ENCODE measurements at places on chromosomes 1 and 21. TPM values are rescaled to one million over a fixed set of nuclear protein-coding genes. Genes with fewer than 3 reads are reported as not detected.

The TRAF3IP3 gene
- 0.34 TPM for polyA plus RNA-seq

The EFNA3 gene
- polyA plus RNA-seq: 1.9 TPM

The PTPRC gene
- 0.65 TPM for polyA plus RNA-seq

The ZNF281 gene
- polyA plus RNA-seq: 3.1 TPM

The LCA5L gene
- 1.1 TPM for polyA plus RNA-seq

The AKR7A3 gene
- polyA plus RNA-seq: not detected

- DNase-seq: no peak
Measured at GRCh38 chr1:170520601-170521000, 11.4 kb upstream of the GORAB start.

DNA sequence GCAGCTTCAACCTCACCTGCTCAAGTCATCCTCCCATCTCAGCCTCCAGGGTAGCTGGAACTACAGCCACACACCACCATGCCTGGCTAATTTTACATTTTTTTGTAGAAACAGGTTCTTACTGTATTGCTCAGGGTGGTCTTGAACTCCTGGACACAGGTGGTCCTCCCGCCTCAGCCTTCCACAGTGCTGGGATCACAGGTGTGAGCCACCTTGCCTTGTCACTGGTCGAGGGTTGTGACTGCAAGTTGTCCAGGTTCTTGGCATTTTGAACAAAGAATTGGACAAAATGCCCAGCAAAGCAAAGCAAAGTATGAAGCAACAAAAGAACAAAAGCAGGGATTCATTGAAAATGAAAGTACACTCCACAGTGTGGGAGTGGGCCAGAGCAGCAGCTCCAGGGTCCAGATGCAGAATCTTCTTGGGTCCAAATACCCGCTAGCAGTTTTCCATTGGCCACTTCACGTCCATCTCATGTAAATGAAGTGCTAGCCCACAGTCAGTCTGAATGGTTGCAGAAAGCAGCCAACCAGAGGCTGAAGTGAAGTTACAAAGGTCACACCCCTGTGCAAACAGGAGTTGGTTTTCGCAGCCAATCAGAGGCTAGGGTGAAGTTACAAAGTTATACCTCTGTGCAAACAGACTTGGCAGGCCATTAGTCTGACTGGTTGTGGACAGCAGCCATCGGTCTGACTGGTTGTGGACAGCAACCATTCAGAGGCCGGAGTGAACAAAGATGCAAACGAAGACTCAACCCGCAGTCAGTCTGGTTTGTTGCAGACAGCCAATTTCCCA lies 109.5 kb upstream of the KIF26B start:
- DNase-seq: no peak

GRCh38 chr1:3049905-3050304 lies 19.1 kb upstream of the PRDM16 start:
- no peak for DNase-seq

GRCh38 chr1:231603598-231604275 lies 22.9 kb upstream of the DISC1 start:
- DNase-seq: no peak

DNA sequence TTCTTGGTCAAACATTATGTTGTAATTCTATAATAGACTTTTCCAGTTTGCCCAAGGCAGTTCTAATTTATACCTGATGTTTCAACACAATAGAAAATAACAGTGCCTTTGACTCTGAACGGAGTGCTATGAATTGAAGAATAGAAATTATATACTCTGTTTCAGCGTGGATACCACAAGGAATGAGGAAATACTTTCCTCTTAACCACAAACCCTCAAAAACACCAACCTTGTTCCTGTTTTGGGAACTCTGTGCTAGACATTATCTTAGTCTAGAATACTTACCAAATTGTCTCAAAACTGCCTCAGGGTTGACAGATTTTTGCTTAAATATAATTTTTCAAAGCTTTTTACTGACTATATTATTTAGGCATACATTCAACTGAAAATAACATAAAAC lies 1629.3 kb downstream of the MRPL39 start:
- no peak for DNase-seq

- DNase-seq: no peak
Measured at GRCh38 chr1:155940993-155941844, at the start of gene RXFP4. TSS of gene RXFP4 (plus strand) at chr1:155941638. CDS start at chr1:155941710, 72 bp downstream.

DNA sequence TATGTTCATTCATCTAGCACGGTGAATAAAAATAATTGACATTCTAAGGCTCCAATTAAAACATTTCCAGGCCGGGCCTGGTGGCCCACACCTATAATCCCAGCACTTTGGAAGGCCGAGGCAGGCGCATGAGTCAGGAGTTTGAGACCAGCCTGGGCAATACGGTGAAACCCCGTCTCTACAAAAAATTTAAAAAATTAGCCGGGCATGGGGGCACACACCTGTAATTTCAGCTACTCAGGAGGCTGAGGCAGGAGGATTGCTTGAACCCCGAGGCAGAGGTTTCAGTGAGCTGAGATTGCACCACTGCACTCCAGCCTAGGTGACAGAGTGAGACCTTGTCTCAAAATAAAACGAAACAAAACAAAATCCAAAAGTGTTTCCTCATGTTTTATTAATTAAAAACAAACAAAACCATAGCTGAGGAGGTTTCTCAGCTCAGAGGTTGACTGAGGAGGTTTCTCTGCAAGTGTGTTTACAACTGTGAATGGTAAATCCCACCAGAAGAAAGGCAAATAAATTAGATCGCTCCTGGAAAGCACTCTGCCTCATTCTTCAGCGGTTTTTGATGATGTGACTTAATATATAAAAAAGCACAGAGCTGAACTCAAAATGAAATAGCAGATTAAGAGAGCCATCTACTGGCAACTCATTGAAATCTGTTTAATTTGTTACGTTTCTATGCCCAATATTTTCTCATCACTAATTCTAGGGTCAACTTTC lies 37.7 kb upstream of the ATG4C start:
- DNase-seq: no peak

GRCh38 chr21:44285138-44285992 lies at the start of gene AIRE:
TSS of gene AIRE (plus strand) at chr21:44285876. CDS start at chr21:44286007, 131 bp downstream.
- DNase-seq: peak; percentile 26

GRCh38 chr1:27383039-27383605 lies at the start of gene CD164L2:
TSS of gene CD164L2 (minus strand) at chr1:27383333. CDS start at chr1:27383239, 94 bp downstream.
- DNase-seq: no peak

- no peak for DNase-seq
Measured at GRCh38 chr21:35609263-35609662, 451.1 kb downstream of the SETD4 start.

GRCh38 chr1:9699361-9699760 lies 47.8 kb downstream of the PIK3CD start:
- no peak for DNase-seq

GRCh38 chr1:21587602-21587953 lies 78.4 kb downstream of the ALPL start:
- no peak for DNase-seq

GRCh38 chr1:214901718-214902117 lies 180.8 kb upstream of the KCNK2 start:
- DNase-seq: no peak

DNA sequence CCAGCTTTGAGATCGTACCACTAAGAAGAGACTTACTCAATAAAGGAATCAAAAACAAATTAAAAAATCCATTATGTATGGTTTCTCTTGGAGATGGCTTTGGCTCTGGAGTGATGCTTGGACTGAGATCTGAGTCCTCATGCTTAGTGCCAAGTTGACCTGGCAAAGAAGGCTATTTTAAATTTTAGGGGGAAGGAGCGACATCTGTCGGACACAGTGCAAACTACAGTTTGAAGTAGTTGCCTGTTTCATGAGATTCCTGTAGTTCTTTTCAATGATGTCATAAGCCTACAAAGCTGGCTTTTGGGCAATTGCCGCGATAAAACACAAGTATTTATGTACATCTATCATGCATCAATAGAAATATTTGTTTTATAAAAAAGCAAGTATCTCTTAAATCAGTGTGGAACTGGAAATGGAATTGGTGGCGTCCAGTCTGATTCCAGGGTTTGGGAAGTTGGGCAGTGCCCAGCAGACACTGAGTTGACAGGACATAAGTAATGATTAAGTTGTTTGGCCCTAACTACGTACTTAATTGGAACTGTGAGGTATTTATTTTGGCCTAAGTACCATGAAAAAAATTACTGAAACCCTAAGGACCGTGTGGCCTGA lies 50.0 kb downstream of the TBCE start:
- no peak for DNase-seq

- no peak for DNase-seq
Measured at GRCh38 chr1:202343652-202344349, 2.1 kb upstream of the UBE2T start.

DNA sequence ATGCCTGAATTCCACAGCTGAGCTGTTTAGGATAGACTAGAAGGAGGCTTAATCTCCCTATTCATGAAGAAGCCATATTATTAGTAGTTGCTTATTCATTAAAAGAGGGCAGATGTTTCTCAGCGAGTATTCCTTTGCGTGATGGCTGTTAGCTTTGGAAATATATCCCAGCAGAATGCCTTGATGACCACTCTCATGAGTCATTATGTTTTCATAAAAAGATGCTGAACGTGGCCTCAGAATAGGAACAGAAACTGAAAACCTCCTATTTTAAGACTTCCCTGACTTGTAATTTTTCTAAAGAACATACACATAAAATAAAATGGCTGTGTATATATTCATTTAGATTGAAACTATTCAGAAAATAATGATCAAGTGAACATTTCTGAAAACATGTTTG lies 9.6 kb upstream of the PLA2G4A start:
- DNase-seq: no peak

DNA sequence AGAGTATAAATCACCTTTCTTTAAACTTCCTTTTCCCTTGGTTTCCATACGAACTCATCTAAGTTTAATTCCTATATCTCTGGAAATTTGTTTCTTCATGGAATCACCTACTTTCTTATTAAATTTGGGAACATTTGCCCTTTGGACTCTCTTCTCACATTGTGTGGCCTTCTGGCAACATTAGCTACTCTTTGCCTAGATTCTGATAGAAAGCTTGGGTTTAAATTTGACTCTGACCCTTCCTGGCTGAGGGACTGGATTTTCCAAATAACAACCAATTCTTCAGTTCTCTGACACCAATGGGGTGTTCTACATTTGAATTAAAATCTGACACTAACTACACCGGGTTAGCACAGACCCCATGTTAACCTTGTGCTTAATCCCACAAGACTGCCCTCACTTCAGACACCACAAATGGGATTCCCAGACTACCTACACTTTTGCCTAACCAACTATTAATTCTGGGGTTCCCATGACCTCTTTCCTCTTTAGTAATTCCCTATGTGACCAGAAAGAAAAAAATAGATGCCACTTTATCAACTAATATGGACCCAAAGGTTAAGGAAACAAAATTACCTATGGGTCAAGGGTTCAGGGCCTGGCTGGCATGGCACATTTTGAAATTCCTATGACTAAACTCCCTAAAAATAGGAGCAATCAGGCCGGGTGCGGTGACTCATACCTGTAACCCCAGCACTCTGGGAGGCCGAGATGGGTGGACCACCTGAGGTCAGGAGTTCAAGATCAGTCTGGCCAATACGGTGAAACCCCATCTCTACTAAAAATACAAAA lies 9.7 kb upstream of the THEM4 start:
- no peak for DNase-seq

DNA sequence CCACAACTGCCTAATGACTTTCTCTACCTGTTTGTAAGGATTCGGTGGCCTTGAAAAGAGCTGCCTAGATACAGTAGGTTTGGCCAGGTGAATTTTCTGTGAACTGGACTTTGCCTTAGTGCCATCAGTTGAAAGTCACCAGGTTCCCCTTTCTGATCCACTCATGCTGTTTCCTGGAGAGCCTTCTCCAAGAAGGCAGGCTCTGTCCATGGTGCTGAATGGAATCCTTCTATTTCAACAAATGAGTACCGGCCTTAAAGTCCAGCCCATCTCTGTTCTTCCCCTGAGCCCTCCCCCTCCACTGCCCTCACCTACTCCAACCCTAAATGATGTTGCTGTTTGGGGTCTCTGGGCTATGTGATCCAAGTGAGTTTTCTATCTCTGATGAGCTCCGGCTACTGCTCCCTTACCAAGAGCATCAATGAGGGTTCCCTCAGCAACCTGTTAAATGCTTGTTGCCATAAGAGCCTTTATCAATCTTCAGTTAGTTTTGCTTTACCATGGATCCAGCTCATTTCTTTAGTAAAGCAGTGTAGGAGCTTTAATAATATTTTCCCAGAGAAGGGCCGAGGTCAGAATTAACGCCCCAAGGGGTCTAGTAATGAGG lies 500.4 kb downstream of the PTPRU start:
- DNase-seq: peak; percentile 23

GRCh38 chr1:246182149-246182851 lies 324.8 kb downstream of the SMYD3 start:
- no peak for DNase-seq

DNA sequence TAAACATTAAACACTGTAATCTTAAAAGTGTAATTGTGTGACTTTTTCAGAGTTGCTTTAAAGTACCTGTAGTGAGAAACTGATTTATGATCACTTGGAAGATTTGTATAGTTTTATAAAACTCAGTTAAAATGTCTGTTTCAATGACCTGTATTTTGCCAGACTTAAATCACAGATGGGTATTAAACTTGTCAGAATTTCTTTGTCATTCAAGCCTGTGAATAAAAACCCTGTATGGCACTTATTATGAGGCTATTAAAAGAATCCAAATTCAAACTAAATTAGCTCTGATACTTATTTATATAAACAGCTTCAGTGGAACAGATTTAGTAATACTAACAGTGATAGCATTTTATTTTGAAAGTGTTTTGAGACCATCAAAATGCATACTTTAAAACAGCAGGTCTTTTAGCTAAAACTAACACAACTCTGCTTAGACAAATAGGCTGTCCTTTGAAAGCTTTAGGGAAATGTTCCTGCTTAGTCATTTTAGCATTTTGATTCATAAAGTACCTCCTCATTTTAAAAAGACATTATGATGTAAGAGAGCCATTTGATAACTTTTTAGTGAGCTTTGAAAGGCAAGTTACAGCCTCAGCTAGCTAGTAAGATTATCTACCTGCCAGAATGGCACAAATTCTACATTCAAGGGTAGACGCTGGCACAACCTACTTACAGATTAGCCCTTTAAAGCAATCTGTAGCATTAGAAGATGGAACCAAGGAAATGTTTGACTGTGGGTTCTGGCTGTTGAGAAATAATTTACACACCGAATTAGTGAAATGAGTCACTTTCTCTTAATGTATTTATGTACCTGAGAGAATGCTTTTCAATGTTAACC lies 9.4 kb downstream of the SOD1 start:
- DNase-seq: no peak

DNA sequence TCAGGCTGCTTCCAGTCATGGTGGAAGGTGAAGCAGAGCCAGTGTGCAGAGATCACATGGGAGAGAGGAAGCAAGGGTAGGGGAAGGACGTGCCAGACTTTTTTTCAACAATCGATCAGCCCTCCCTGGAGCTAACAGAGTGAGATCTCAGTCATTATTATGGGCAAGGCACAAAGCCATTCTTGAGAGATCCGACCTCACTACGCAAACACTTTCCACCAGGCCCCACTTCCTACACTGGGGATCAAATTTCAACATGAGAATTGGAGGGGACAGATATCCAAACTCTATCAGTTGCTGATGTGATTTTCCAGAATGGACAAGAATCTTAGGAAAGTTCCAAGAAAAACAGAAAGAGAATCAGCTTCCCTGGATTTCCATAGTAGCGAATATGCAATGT lies 60.5 kb downstream of the BACE2 start:
- no peak for DNase-seq
